Stimulated activated CD8-positive, alpha-beta memory T cell treated with anti-CD3 and anti-CD28 coated beads, Interleukin-15, amount 100 ng/mL, for 24 hours (primary cell): ENCODE measurements at places on chromosomes 6 and 20.

GRCh38 chr20:45449528-45449927, 20.0 kb upstream of the WFDC2 start:
- no peak for DNase-seq

GRCh38 chr20:6053776-6054688, at the start of gene LRRN4:
LRRN4 (minus strand) TSS chr20:6054060; CDS start chr20:6052799, 1,261 bp downstream.
- no peak for DNase-seq

- no peak for DNase-seq
Measured at GRCh38 chr6:113668641-113669408, 188.3 kb upstream of the MARCKS start.

- no peak for DNase-seq
Measured at GRCh38 chr6:145206247-145206907, 528.9 kb downstream of the EPM2A start.

- no peak for DNase-seq
Measured at GRCh38 chr6:21300439-21300838, 293.1 kb upstream of the SOX4 start.

- no peak for DNase-seq
Measured at GRCh38 chr20:25065625-25066338, 7.8 kb upstream of the ACSS1 start.

- no peak for DNase-seq
Measured at GRCh38 chr6:107061125-107062020, 33.4 kb downstream of the MTRES1 start.

DNA sequence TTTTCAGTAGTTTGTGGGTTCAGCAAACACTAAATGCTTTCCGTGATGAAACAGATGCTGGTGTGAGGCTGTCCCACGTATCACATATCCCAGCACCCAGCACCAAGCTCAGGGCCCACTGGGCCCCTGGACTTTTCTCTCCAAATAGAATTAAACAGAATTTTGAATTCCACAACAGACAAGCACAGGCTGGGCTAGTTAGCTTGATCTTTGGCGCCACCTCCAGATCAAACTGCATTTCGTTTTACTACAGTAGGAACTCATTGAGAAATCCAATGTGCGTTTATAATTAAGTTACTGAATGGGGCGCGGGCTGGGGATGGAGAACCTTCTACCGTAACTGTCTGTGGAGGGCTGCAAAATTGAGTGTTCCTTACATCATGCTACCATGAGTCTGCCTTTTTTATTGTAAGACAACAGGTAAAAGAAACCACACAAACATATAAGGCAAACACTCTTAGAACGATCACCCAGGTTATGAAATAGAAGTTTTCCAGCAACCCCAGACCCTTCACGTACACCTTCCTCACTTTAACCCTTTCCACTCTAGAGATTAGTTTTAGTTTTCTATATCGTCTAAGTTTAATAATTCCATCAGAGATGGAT, 107.8 kb downstream of the ZFP64 start:
- no peak for DNase-seq

DNA sequence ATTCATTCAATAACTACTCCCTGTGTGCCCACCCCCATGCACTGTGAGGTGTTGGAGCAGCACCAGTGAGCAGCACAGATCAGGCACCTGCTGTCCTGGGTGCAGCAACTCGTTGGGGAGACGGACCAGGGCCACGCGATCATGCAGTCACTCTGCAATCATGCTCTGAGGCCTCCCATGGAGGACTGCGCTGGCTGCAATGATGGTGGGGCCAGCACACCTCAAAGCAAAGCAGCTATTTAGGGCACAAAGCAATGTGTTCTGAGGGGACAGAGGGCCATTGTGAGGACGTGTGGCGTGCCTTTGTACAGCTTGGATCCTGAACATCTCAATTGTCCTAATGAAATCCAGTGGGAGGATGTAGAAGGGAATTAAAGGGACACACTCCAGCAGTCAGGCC, 41.0 kb upstream of the MPC1 start:
- no peak for DNase-seq

GRCh38 chr20:14481863-14482262, 144.5 kb upstream of the FLRT3 start:
- no peak for DNase-seq

DNA sequence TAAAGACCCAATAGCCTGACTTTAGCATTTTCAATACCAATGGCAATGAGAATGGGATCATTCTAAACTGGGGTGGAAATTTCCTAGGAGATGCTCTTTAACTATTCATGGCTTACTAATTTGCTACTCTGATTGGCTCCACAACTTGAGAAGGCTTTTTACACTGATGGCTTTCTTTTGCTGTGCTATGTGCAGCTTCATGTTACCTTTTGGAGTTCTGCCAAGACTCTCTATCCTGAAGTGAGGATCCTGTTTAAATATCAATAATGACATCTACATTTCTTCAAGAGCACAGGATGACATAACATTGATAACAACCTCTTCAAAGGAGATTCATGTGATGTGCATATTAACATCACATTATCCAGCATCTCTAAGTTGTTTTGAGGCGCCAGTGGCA, 43.4 kb upstream of the SIRPG start:
- DNase-seq: no peak

DNA sequence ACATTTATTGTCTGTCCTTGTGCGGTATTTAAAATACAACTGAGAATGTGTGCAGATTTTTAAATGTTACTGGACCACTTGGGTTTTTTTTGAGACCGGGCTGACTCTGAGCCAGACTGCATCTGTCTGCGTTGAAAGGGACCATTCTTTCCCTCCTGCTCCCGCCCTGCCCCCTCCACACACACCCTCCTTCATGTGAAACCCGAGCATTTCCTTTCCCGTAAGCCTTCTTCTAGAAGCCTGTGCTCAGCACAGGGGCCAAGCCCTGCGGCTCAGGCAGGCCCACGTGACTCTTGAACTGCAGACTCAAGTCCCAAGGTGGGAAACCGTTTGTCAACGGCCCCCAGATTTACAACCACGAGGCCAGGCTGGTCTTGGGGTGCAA, 82.7 kb upstream of the FOXC1 start:
- no peak for DNase-seq

GRCh38 chr6:118826096-118826495, 67.9 kb upstream of the ASF1A start:
- no peak for DNase-seq

DNA sequence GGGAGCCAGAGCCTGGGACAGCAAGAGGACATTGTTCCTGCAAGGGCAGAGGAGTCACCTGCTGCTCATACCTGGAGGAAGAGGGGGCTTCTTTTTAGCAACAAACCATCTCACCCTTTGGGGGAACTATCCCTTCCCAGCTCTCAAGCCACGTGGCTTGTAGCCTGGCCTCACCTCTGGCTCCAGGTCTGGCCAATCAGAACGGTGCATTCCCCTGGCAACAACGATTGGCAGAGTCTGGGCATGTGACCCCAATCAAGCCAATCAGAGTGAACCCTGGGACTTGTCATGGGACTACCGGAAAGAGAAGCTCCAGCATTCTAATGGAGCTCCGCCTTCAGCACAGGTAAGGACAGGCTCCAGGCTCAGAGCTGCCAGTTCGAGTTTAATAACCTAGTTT, 33.6 kb downstream of the KCNB1 start:
- no peak for DNase-seq

DNA sequence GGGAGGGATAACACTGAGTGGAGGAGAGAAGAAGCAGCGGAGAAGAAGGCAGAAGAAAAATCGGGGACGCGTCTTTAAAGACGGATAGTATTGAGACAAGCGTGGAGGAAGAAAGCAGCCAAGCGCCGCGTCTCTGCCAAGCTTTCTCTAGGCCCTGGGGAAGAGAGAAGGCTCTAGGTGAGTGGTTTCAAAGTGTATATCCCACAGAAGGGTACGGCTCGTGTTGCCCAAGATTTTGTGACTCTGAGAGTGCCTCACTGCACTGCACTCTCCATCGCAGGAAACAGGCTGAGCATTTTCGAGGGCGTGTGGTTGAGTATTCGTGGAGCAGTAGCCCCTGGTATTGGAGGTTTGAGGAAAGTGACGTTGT, 185.4 kb downstream of the TRIM27 start:
- DNase-seq: no peak

- no peak for DNase-seq
Measured at GRCh38 chr20:32558526-32558925, 26.6 kb downstream of the NOL4L start.

- no peak for DNase-seq
Measured at GRCh38 chr20:51166489-51166888, 143.6 kb upstream of the KCNG1 start.

GRCh38 chr6:151297886-151298285, 58.1 kb downstream of the AKAP12 start:
- no peak for DNase-seq

DNA sequence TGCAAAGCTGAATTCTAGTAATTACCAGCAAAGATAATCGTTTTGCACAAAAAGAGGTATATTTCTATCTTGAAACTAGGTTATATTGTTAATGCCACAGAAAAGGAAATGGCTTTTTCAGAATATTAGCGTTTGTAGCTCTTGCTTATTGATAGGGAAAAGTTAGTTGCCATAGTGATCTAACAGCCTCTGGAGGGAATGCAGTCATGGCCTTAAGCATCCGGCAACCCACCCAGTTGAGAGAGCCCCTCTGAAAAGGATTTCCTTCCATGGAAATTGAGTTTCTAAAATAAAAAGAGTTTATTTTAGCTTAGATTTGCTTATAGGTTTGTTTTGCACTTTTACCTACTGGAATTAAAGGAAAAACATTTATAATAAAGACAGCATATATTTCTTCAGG, 224.5 kb downstream of the BCKDHB start:
- no peak for DNase-seq

DNA sequence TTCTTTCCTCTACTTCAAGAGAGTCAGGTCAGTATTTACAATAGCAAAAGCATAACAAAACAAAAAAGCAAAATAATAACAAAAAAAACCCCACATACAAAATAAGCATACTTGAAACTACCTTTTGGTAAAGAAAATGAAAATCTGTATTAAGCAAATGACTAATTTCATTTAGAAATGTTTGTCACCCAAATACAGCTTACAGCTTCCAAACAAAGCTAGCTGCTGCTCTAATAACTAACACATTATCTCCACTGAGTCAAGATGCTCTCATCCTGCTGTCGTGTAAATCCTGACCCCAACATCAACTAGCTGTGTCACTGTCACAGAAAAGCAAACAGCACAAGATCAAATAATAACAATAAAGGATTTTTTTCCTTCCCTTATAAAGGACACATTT, 21.7 kb downstream of the MAP7 start:
- no peak for DNase-seq

GRCh38 chr20:43579861-43580793, 10.6 kb upstream of the IFT52 start:
- no peak for DNase-seq
